ENCODE measurements at places on chromosomes 5 and 9. TPM values are rescaled to one million over a fixed set of nuclear protein-coding genes. Genes with fewer than 3 reads are reported as not detected.

- DNase-seq = no peak
Measured at GRCh38 chr5:125480911-125481310, 734.5 kb upstream of the ZNF608 start.

GRCh38 chr5:37575541-37576489, 196.7 kb downstream of the WDR70 start:
- DNase-seq = no peak

DNA sequence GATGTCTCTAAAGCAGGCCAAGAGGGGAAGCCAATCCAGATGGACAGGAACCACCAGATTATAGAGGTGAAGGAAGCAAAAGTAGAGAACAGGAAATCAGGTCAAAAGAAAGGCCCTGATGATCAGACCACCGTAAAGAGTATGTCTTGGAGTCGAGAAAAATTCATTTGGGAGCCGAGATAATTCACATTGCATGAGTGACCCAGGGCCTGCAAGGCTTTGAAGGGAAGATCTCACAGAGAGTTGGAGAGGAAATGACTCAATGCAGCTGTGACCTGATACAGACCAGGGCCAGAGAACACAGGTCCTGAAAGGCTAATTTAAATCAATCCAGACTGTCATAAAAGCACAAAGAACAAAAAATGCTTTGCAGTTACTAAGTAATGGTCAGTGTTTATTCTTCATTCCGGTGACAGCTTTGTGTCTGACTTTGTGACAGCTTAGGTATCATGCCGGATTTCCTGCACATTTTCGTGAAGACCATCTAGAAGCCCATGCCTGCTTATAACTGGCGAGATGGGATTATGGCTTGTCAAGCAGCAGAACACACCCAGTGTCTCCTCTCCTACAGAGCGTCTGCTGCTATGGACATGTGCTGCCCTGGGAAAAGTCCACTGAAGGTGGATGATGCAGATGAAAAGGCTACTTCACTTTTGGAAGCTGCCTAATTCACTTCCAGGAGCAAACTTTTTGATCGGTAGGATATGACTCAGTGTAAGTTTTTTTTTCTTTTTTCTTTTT, 5.8 kb upstream of the ACTBL2 start:
- peak; percentile 73 for DNase-seq

DNA sequence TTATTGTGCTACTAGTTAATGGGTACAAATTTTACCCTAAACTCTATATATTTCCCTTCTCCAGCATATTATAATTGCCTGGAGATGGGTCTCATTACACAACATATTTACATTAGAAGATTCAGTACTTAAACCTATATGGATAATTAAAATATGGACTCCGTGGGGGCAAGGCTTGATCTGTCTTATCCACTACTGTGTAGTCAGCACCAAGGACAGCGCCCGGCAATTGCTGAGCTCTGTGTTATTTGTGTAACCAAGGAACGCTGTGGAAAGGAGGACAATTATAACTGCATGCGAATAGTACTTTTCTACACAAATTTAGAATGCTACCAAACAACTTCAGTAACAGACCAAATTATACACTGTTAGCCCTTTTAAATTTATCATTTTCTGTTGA, 77.7 kb downstream of the DNAH5 start:
- peak; percentile 55 for DNase-seq

GRCh38 chr5:76683816-76684731, 31.9 kb upstream of the F2R start:
- DNase-seq = no peak

- DNase-seq = no peak
Measured at GRCh38 chr5:37918424-37918823, 78.6 kb upstream of the GDNF start.

DNA sequence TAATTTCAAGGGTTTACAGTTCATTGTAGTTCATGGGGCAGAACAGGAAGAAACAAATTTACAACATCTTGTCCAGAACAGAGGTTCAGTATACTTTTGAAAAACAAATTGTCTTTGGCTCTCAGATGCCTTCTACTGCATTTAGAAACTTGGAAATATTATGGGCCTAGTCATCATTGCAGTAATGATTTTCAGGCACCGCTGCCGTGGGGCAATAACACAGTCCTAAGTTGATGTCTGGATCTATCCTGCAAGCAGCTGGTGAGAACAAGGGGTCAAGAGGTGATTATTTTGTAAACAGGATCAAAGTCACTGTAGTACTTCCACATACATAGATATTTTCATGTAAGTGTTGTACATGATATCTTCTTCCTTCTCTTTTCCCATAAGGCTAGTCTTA, 82.5 kb upstream of the CAST start:
- no peak for DNase-seq

GRCh38 chr9:11471321-11471720, 858.5 kb upstream of the PTPRD start:
- no peak for DNase-seq

GRCh38 chr5:111782216-111782615, 25.2 kb upstream of the NREP start:
- DNase-seq = peak; percentile 32

DNA sequence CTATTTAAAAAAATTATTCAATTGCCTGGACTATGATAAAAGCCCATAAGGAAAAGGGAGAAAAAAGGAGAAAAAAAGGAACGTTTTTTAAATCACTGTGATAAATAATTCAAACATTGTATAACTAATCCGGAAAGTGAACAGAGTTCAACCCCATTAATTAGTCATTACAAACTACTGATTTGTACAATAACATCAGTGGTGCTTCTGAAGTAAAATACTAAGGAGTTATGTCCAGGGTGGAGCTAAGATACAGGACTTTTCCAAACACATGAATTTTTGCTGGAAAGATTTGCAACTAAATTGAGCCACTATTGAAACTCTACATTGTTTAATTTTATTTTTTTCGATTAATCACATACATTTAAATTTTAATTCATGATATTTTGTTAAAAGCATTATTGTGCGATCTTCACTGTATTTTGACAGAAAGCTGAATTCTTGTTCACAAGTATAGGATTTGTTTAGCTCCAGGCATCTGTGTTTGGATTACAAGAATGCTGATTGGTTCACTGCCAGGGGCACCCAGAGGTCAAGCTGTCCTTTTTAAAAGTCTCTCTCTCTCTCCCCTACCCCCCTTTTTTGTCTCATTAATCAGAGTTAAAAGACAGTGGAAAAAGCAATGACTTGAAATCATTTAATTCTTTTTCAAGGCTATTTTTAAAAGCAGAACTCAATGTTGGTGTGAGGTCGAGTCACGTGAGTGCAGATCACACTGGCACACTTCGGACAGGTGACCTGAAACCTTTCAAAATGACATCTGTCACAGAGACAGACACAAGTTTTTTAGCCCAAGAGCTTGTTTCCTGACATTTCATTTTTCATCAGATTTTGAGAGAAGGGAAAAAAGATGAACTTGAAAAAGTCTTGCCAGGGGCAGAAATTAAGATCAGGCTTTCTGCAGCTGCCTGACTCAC, 387.3 kb downstream of the NR2F1-AS1 start:
- no peak for DNase-seq

GRCh38 chr5:9722601-9723180, 92.5 kb upstream of the TAS2R1 start:
- DNase-seq = no peak

- DNase-seq = peak; percentile 32
Measured at GRCh38 chr9:134629586-134630392, 11.8 kb upstream of the COL5A1 start.

- no peak for DNase-seq
Measured at GRCh38 chr9:89619019-89619418, 14.2 kb downstream of the GADD45G start.

GRCh38 chr5:175487514-175488222, 9.3 kb downstream of the SFXN1 start:
- DNase-seq = no peak

- DNase-seq = no peak
Measured at GRCh38 chr5:61299261-61299681, 32.8 kb upstream of the ZSWIM6 start.

- no peak for DNase-seq
Measured at GRCh38 chr5:10684303-10685086, 76.5 kb downstream of the DAP start.

GRCh38 chr5:125343015-125343414, 596.6 kb upstream of the ZNF608 start:
- peak; percentile 48 for DNase-seq

DNA sequence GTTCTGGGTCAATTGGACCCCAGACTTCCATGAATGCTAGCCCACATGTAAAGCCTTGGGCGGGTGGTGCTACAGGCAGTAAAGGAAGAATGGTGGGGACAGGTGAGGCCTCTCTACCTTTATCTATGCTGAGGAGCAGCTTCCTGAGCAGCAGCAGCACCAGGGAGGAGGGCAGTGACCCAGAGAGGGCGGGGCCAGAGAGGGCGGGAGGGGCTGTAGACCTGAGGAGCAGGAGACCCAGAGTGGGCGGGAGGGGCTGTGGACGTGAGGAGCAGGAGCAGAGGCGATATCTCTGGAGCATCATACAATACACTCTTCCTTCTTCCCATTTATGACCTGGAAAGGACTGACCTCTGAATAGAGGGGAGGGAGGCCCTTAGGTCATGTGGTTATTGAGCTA, 165.9 kb downstream of the MTRR start:
- no peak for DNase-seq

DNA sequence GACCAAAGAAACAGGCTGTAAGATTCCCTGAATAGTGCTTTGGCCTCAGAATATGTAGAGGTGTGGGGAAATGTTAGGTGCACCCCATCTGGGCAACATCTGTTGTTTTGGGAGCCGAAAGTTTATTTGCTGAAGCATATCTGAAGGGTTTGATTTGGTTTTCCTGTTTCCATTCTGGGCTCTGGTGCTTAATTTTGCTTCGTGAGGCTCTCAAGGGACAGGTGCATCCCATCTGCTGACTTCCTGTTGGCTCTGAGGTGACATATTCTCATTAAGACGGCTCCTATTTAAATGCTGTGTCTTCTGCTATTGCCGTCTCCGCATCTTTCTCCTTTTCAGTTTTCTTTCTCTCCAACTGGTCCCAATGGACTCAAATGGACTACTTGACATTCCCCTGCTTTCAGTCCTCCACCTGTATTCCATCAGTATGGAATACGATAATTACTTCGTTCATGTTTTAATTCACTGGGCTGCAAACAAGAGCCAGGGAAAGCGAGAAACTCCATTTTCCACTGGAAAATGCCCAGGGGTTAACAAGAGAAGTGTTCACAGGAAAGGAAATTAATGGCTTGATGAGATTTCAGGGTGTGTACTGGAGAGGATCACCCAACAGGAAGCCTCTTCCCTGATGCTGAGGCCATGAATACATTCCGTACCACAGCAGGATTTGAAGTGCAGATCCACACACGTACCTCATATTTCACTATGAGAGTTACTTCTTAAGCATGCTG, 104.0 kb downstream of the MTX3 start:
- no peak for DNase-seq

The FRMPD1 gene
- total RNA-seq = not detected

The TRIM14 gene
- 6.4 TPM for total RNA-seq

The NR2F1-AS1 gene
- total RNA-seq = 13.4 TPM

The GFPT2 gene
- 49.1 TPM for total RNA-seq

The SLC6A3 gene
- not detected for total RNA-seq

All from GM23248 (cell line).